Activated T-cell treated with anti-CD3 and anti-CD28 coated beads for 4 hours (primary cell): ENCODE measurements at places on chromosomes 1 and 21.

DNA sequence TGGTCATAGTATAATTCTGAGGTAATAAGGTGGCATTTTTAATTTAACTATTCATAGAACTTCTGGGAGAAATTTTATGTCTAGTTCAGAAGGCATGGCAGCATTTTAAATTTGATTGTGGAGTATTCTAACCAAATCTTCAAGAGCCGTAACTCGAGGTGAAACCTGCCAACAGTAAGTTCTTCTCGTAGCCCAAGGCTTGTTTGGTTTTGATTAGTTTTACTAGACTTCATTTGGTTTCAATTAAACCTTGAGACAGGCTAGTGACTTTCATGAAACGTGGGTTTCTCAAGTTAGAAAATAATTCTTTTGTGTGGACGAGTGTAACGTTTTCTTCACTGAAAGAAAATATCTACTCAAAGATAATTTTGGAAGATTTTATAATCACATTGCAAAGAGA lies 395.5 kb downstream of the USP25 start:
- no peak for DNase-seq

- no peak for DNase-seq
Observed at GRCh38 chr1:162236201-162236600, 140.5 kb downstream of the SPATA46 start.

- DNase-seq, result no peak
Observed at GRCh38 chr1:48740621-48741020, 36.1 kb downstream of the BEND5 start.

DNA sequence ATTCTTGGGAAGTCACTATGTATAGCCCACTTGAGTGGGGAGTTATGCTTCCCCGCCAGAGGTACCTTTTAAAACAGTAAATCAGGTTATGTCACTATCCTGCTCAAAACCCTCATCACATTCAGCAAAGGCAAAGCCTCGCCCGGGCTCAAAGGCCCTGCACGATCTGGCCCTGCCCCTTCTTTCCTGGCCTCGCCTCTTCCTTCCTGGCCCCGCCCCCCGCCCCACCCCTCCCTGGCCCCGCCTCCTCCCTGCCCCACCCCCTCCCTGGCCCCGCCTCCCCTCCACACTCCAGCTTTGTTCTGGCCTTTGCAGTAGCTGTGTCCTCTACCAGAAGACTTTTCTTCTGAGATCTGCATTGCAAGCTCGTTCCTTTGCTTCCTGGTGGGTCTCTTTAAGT lies 6.6 kb downstream of the LDLRAD2 start:
- no peak for DNase-seq

- no peak for DNase-seq
Observed at GRCh38 chr21:42350927-42351426, at the start of gene TFF2. TFF2 (minus strand) TSS chr21:42350994; CDS start chr21:42350957, 37 bp downstream.

DNA sequence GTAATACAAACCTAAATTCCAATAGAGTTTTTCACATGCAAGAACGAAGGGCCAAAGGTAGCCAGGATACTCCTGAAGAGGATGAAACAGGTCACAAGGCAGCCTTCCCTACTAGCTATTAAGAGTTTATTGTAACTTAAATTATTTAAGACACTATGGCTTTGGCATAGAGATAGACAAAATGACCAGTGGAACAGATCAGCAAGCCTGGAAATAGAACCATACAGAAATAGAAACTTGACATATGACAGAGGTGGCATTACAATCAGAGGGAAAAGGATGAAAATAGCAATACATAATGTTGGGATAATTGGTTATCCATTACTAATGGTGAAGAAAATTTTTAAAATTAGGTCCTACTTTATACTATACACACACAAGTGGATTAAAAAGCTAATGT lies 16.5 kb downstream of the GFI1 start:
- DNase-seq, result no peak

DNA sequence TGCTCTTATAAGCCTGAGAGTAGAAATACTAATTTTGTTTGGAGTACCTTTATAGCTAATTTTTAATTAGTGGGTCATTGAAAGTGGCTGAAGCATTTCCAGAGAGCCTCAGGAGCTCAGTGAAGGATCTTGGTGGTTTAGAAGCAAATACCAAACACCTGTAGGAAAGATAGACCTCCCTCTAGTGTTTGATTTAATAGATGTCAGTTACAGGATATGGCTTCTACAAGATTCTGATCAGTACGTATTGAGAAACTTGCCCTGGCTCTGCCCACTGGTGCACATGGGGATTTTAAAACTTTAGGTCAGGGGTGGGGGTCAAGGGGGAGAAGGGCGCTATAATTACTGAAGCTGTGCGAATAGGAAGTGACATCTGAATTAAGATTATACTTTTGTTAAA lies 122.2 kb downstream of the POU2F1 start:
- no peak for DNase-seq

- DNase-seq, result no peak
Observed at GRCh38 chr1:32949519-32949918, 15.1 kb downstream of the RNF19B start.

DNA sequence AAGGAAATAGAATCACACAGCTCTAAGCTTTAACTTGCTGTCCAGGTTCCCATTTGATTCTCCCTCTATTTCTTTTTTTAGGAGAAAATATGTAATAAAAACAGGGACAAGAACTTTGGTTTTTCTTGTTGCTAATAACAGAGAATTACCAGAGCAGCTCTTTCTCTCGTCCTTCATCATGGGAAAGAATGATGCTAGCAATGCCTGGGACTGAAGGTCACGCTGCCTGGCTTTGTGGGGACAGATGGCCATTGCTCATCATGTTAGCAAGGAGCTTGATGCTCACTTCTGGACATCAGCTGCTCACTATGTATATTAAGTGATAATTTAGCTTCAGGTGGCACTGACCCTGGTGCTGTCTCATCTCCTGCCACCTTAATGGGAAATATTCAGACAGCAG lies 77.3 kb upstream of the AKT3 start:
- DNase-seq, result no peak

DNA sequence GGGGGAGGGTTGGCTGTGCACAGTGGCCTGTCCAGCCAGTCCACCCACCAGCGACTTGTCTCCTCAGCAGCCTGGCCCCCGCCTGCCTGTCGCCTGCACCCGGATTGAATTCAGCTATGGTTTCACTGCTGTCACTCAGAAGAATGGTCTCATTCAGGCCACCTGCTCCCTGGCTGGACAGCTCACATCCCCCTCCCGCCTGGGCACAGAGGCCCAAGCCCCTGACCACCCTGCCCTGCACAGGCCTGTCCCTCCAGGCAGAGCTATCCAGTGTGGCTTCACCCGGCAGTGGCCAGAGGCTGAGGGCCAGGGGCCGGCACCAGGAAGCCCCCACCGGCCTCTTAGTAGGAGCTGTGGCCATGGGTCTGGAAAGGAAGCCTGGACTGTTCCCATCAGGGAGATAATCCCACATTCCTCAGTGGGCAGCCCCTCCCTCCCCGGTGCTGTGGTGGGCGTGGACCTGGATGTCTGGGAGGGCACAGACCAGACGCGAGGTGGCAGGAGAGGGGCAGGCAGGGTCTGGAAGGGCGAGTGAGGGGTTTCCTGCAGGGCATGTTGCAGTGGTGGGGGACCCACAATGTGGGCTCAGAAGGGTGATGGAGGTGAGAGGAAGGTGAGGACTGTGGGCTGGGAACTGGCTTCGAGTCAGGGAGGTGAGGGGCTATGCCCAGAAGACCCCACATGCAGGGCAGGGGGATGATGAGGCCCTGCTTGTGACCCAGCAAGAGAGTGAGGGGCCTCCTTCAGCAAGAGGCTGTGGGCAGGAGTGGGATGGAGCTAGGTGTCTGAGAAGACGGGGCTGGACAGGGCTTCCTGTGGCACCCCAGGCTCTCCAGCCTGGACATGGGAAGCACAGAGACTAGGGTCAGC lies 30.4 kb downstream of the WNT9A start:
- no peak for DNase-seq

GRCh38 chr1:21568809-21569385 lies 59.7 kb downstream of the ALPL start:
- DNase-seq, result no peak

DNA sequence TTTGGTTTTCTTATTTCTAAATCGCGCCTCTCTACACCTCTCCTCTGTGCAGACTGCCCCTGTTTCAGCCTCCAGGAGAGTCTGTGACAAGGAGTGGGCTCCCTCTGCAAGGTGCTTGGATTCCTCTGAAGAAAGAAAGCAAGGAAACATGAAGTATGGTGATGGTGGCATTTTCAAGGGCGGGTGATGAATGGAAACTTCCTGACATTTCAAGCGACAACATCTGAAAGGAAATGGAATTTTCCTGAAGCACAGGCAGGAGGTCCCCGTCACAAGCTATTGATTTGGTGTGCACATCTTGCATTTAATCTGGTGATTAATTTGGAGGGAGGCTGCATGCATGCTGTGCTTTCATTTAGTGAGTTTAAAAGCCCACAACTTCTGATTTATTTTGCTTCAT lies 164.6 kb upstream of the FGGY start:
- DNase-seq, result no peak

DNA sequence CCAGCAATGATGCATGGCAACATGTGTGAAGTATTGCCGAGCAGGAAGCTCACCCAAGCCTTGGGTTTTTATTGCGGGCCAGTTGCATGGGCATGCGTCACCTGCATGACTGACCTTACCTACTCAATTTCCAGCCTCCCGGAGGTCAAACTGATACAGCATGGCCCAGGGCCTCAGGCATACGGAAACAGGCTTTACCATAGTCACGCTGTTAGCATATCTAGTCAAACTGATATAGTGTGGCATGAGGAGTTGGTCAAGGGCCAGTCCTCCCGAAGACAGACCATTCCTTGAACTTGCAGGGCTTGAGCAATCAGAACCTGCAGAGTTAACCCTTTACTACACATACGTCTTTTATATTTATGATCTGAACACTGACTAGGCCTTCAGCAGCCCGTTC lies 6.4 kb upstream of the DUSP12 start:
- DNase-seq, result no peak

DNA sequence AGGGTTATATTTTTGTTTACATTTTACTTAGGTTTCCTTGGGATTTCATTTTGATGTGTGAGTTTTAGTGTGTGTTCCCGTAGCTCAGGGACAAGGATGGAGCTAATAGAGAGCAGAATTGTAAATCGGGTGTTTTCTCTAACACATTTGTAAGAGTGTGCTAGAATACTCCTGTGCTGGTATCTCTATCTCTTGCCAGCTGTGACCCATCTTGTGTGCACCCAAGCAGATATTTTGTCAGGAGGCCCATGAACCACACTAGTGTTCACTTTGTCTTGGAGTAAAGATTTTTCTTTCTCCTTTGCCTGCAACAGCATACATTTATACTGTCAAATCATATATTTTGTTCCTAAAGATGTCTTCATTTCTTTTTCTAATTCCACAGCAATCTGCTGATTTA lies 23.4 kb downstream of the KRTAP19-8 start:
- no peak for DNase-seq

GRCh38 chr1:21573971-21574465 lies 64.8 kb downstream of the ALPL start:
- DNase-seq, result no peak

DNA sequence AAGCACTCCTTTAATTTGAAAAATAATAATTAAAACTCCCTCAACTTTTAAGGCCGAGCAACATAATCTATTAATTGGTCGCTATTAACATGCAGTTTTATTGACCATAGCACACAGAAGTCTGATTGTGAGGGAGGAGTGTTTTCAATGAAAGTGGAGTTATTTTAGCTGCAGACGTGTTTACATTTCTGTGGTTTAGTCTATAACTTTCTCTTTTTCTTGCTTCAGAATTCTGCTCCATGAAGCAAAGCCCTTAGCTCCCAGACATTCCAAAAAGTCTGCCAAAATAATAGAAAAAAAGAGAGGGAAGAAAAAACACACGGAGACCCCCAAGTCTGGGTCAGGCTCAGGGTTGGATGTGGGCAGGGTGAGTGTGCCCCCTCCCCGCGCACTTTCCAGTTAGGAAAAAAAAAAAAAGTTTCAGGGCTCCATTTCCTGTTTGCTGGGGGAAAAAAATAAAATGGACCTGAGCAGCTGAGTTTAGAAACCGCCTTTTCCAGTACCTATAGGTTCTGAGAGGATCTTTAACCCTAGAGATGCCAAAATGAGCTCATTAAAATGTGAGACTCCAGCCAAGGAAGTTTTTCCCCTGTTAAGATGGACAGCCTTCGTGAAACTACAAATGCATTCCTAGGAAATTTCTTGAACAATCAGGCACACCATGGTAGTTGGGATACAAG lies 143.7 kb upstream of the ETS2 start:
- DNase-seq, result no peak

DNA sequence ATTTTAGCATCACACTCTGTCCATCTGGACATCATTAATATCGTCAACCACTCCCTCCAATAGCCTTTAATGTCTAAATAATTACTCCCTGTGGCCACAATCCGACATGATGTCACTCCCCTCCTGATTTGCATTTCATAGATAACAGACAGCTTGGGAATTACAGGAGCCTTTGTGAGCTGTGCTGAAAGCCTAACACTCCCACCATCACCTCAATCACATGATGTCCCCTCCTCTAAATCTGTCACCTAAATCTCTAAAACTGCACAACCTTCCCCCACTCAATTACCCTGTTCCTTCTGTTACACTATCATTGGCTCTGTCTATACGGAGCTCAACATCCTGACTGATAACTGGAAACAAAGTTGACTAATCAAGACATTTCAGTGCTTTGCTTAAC lies 14.3 kb downstream of the NHLH2 start:
- DNase-seq, result no peak

DNA sequence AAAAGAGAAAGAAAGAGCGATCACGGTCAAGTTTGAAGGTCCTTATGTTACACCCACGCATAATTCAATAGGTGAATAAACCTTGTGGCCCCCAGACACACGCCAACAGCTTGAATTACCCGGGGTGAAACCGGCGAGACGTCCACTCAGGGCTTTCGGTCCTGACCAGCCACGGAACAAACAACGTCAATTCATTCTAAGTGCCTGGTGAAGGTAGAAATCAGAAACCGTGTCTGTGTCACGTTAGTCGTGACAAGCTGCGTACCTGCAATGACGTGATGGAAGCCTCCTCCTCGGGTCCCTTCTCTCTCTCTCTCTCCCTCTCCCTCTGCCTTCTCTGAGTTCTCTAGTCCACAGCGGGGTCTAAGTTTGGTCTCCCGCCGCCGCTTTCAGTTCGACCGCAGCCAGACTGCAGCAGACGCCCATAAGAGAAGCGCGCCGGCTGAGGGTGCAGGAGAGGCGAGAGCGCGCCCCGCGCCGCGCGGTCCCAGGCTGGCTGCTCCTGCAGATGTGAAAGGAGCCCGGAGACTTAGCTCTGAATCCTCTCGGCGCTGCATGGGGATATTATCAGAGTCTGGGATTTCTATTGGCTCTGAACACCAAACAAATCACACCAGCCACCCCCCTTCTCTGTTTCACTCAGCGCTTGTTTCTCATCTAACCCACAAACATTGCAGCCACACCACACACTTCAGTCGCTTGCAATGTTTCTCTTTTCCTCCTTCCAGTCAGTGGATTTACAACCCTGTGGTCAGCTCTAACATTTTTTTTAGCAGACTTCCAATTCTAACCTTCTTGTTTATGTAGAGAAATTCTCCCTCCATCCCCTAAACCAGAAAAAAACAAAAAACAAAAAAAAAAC lies at the start of gene GREM2:
Gene GREM2 (minus strand): TSS at position 537 of the 862 bp plus-strand sequence. CDS start 118,680 bp downstream, outside the sequence.
- peak; percentile 1 for DNase-seq

- no peak for DNase-seq
Observed at GRCh38 chr1:36135796-36136195, 10.8 kb upstream of the COL8A2 start.

- no peak for DNase-seq
Observed at GRCh38 chr1:175128523-175128922, 60.9 kb downstream of the TNN start.

GRCh38 chr1:2213576-2214505 lies 14.3 kb upstream of the SKI start:
- no peak for DNase-seq

- DNase-seq, result no peak
Observed at GRCh38 chr1:6907201-6907600, 121.9 kb downstream of the CAMTA1 start.
